ENCODE measurements at places on chromosomes 1 and 21.
A peak's percentile ranks its signal among the peaks of the same experiment; 100 is the strongest.

DNA sequence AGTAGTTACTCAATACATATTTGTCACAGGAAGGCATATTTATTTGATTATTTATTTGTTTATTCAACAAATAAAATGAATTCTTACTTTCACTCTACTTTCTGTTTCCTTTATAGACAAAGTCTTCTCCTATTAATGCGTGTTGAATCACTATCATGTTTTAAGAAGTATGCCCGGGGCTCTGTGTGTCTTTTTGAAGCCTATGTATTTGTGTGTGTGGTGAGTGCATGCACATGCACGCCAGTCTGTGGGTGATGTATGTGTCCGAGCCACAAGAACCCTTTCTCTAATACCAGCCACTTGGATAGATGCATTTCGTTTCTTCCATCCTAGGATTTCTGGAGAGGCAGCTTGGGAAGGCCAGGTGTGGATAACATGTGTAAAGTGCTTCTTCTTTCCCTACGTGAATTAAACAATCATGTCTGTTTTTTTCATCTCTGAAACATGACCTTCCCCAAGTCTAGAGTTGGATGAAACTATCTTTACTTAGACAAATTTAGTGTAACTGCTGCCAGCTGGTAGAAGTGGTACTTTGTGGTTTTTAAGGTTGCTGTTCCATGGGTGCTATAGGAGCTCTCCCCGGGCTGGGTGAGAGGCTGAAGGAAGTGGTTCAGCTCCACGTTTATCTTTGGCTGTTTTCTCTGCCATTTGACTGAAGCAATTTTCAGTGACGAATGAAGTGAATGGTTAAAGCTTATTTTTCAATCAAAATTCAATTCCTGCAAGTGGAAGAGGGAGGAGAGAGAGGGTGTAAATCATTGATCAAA, 46.8 kb upstream of the PPM1J start:
- no peak for DNase-seq

GRCh38 chr1:33176362-33176850, 5.4 kb downstream of the TRIM62 start:
- no peak for DNase-seq

GRCh38 chr1:36560177-36560576, 77.5 kb upstream of the CSF3R start:
- no peak for DNase-seq

DNA sequence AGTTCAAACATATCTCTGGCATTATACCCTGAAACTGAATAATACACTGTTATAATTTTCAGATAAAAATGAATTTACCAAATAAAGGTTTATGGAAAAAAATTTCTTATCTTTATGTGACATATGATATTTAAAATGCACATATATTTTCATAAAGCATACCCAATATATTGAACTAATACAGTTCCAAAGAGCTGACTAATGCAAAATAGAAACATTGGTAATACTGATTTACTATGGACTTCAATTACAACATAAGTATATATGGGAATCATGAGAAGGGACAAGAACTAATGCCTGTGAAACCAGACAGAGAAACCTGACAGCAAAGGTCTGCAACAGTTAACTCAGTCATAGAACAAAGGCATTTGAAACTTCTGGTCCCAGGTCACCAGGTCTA, 153.5 kb downstream of the DENND1B start:
- no peak for DNase-seq

DNA sequence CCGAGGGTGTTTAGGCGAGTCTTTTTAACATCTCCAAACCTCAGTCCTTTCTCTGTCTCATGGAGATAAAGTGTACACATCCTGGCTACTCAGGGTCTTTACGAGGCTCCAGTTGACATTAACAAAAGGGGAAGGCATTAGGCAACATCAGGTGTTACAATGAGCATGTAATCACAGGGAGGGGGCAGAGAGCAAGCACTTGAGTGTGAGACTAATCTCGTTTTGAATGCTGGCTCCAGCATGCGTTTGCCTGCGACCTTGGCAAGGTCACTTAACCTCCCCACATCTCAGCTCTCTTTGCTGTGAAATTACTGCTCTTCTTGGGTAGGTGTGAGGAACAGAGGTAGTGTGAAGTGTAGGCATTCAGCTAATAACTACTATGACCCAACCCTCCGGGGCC, 3.1 kb downstream of the TNNT2 start:
- DNase-seq: peak; percentile 28

DNA sequence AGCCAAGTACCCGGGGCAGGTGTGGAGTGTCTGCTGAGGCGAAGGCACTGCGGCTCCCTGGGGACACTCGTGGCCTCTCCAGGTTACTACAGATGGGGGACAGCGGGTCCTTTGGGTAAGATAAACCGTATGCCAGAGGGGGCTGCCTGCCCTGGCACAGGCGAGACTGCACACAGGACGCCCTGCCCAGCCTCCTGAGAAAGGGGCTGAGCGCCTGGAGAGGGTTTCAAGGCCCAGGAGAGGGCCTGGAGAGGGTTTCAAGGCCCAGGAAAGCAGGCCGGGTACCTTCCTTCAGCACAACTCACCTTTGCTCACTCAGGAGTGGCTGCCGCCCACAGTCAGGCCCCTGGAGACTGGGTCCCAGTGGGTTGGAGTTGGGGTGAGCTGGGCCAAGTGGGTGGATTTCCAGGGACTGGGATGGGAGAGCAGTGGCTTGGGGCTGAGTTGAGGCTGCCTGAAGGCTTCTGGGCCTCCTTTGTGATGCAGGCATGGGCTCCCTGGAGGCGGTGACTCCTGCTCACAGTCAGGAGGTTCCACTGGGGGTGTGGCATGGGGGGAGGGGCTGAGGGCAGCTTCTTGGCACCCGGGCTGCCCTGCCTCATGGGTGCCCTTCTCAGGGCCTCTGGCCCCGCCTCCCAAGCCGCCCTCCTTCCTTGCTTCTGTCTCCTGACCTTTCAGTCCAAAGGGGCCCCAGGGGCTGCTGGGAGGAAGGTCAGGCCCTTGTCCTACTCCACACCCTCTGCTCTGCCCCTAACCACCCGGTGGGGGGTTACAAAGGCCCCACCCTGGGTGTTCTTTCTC, at the start of gene MMEL1:
MMEL1 (minus strand) TSS at position 456 of the 801 bp plus-strand sequence. CDS start 3,532 bp downstream, outside the sequence.
- no peak for DNase-seq

GRCh38 chr1:190068304-190068703, 409.4 kb downstream of the BRINP3 start:
- no peak for DNase-seq

DNA sequence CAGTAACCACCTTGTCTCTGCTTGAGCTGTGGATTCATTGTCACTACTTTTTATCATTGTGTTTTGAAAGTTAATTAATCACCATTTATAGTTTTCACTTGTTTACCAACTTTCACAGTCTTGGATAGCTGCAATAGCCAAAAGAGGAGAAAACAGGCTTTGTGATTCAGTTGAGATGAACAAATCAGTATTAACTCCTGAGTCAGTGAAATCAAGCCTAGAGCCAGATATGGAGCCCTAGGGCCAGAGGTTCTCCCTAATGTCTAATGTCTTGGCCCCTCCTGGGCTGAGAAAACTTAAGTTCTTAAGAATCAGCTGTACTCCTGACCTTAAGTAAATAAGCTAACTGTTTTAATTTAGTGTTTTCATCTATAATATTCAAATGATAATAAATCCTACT, 228.8 kb downstream of the DNM3 start:
- DNase-seq: no peak

DNA sequence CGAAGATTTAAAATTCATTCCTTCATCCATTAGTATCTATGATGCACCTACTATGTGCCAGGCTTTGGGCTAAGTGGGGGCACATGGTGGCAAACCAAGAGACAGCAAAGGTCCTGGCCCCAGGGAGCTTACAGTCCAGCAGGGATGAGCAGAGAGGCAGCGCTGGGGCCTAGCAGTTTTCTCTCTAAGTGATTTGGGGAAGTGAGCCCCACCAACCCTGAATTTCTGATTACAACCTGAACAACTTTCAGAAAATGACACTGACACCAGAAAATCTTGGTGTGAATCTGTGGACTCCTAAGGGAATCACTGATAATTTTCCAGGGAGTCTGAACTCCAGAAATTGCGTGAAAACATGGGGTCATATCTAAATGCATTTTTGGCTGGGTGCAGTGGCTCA, 111.5 kb downstream of the CAPN8 start:
- no peak for DNase-seq

Data from NCI-H510A (cell line).